GM10248 (cell line): ENCODE measurements at places on chromosomes 3 and 15.

DNA sequence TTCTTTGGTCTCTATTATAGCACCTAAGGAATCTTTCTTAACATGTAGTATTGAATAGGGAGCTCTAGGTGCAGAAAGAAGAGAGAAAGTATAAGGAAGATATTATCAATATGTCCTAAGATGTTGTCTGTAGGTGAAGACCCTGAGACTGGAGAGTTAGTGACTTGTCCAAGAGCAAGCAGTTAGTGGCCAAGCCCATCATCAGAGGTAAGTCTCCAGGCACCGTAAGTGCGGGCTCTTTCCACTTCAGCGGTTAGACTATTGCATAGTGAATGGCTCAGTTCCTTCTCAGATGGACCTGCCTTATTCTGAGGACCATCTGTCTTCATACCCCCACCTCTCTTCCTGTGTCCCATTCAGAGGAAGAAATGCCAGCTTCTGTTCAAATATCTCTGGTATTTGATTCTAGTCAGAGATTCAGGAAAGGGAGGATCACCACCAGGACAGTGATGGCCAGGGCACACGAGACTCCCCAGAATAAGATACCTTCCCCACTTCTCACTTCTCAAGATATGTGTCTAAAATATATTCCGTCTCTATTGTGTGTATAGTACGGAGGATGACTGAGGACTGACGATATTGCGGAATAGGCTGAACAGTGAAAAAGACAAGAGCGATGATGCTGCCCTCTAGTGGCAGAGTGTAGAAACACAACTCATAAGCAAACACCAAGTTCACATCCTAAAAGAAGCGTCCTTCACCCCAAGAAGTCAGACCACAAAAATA, 19.1 kb upstream of the ADGRG7 start:
- peak; percentile 73 for DNase-seq

GRCh38 chr3:74263031-74263430, 351.4 kb downstream of the CNTN3 start:
- no peak for DNase-seq

DNA sequence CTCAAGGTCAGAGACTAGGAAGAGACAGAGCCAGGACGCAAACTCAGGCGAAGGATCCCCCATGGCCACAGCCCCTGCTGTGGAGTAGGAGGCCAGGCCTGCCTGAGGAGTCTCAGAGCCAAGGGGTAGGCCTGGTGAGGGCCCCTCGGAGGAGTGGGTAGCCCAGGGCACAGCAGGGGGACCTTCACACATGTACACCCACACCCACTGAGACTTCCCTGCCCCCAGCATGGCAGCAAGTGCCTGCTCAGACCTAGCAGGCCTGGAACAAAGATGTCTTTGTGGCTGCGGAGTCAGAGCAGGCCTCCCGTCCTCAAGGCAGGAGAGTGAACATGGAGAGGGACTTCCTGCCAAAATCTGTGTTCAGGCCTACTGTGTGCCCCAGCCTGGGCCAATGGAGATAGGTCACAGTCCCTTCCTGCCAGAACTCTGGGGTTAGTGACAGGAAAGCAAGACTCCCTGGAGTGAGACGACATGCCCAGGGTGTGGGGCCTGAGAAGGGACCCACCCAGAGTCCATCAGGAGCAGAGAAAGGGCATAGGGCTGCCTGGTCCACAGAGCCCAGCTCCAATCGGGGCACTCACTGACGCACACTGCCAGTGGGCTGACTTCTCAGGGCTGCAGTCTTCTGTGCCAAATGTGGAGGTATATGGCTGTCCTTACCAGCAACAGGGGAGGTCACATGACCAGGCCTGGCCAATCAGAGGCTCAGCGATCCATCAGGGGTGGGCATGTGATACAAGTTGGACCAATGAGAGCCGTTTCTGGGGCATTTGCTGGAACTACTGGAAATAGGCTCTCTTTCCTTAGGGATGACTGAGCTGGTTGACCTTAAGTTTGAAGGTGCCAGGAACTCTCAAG, 2.3 kb downstream of the GRIP2 start:
- DNase-seq = no peak

DNA sequence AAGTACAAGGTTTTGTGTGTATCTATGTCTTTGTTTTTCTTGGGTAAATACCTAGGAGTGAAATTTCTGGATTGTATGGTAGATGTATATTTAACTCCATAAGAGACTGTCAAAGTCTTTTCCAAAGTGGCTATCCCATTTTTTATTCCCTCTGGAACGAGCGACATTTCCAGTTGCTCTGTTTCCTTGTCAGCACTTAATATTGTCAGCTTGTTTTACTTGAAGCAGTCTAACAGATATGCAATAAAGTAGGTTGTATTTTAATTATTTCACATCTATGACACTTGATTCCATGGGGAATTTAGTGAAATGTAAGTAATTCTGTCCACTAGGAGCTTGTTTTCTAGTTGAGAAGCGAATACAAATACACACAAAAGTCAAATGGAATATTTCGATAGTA, 18.5 kb upstream of the BNIP2 start:
- no peak for DNase-seq

DNA sequence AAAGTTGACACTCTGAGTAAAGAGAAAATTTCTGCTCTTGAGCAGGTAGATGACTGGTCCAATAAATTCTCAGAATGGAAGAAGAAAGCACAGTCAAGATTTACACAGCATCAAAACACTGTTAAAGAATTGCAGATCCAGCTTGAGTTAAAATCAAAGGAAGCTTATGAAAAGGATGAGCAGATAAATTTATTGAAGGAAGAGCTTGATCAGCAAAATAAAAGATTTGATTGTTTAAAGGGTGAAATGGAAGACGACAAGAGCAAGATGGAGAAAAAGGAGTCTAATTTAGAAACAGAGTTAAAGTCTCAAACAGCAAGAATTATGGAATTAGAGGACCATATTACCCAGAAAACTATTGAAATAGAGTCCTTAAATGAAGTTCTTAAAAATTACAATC, 151.8 kb upstream of the LRRFIP2 start:
- no peak for DNase-seq

GRCh38 chr15:55518641-55519040, 10.6 kb upstream of the DNAAF4 start:
- DNase-seq = no peak

- DNase-seq = no peak
Observed at GRCh38 chr3:8765528-8765927, 3.9 kb downstream of the OXTR start.

GRCh38 chr3:36957063-36957462, 12.2 kb upstream of the TRANK1 start:
- no peak for DNase-seq

DNA sequence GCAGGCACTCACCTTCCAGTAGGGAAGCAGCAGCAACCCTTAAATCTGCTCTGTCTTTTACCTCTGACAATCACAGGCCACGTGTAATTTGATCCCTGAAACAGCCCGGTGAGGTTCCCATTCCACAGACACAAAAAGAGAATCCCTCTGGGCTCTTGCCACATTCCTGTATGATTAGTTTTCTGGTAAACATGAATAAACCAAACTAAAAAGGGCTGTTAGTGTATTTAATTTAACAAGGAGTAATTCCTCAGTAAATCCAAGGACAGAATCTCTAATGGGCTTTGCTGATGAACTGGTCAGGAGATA, 186.9 kb downstream of the FAM43A start:
- DNase-seq = no peak
